ENCODE measurements at places on chromosomes 7 and 10.

DNA sequence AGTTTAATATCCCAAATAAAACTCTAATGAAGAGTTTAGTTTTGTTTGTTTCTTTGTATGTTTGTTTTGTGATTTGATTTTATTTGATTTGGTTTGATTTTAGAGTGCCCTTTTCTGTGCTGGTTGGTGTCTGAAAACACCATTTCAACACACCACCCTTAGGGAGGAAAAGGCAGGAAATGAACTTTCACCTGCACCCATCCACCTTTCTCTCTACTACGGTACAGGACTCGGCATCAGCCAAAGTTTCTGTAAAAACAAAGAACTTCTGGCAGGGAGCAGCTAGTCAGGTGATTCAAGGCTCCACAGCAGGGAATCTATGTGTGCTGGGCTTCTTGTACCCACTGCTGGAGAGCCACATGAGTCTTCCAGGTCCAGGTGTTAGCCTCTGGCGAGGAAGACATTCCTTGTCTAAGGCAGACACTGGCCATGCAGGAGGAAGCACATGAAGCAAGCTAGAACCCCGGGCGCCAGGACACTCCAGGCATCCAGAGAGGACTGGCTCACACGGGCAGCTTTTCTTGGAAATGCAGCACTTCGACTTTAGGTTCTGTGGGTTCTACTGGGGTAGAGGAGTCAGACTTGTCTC is 22.1 kb upstream of the STK17A start:
- DNase-seq: no peak

GRCh38 chr10:113999531-113999930 is 44.1 kb upstream of the ADRB1 start:
- no peak for DNase-seq

DNA sequence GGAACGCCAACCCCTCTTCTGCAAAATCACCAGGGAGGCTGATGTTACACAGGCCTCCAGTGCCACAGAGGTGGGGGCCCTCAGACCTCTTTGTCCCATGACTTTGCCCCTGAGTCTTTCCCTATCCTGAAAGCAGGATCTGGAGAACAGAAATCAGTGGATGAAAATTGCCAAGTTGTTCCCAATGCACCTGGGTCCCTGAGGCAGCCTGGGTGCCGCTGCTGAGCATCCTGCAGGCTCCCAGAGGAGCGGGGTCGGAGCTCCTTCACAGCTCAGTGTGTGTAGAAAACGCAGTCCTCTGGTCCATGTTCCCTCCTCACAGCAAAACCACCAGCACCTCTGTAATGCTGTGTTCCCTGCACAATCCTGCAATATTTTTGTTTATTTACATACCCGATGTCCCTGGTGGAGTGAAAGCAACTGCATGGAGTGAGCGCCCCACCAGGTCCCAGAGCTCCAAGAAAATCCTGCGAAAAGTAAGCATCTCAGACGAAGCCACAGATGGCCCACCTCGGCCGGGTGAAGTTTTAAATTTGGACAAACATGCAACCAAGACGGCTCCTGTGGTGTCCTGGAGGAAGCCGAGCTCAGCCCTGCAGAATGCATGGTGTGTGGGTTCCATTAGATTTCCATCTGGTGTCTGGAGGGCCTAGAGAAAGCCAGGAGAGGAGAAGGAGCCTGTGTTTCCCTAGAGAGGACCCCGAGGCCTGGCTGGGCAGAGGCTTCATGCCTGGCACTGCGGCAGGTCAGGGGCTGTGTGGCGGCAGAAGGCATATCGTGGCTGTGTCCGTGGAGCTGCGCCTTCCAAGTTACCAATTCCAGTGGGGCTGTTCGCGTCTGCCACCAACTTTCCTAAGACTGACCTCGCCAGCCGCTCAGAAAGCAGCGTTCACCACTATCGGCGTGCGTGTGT is 235.2 kb downstream of the WDR37 start:
- DNase-seq: no peak

GRCh38 chr7:101594790-101595189 is 34.3 kb downstream of the MYL10 start:
- DNase-seq: peak; percentile 57

GRCh38 chr10:14481752-14482151 is 151.0 kb upstream of the FRMD4A start:
- DNase-seq: no peak

DNA sequence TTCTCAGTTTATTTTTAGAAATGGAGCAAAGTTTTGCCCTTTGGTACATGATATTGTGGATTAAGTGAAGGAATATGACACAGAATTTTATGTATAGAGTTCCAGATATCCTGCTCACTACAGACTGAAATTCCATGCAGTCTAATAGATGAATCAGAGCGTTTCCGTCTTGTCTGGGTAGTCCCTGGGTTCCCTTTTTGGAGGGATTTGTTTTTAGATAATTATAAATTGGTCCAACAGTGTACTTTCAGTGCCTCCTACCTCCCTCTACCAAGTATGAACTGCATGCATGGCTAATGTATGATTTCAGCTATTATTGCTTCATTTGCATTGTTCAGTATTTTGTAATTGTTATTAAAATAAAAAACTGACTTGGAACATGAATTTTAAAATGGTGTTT is 74.4 kb downstream of the SEPTIN7 start:
- no peak for DNase-seq

DNA sequence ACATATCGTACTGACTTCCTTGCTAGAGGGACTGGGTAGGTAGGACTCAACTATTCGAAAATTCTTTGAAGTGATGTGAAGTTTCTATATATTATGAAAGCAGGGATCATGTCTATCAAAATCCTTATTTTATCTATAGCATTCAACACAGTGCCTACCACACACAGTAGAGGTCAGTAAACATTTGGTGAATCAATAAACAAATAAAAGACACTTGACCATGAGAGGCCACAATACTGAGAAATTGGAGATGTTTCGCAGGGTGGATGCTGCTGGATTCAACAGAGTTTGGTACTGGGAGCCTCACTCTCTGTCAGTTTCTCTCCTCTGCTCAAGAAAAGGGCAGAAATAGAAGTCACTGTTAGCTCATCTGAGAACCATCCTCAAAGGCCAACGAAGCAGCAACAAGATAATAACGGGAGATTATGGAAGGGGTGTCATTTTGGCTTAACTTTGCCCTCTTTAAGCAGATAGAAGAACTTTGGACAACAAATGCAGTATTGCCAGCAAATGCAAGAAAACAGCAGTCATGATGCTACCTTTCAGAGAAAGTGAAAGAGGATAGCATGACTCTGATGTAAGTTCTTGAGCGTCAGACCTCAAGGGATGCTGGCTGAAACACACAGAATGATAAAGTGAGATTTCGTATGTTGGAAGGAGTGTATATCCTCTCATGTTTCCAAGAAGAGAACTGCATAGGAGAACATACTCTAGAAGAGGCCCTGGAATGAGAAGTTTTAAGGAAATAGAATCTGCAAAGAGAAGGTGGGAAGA is 107.6 kb downstream of the SEMA3E start:
- DNase-seq: no peak

DNA sequence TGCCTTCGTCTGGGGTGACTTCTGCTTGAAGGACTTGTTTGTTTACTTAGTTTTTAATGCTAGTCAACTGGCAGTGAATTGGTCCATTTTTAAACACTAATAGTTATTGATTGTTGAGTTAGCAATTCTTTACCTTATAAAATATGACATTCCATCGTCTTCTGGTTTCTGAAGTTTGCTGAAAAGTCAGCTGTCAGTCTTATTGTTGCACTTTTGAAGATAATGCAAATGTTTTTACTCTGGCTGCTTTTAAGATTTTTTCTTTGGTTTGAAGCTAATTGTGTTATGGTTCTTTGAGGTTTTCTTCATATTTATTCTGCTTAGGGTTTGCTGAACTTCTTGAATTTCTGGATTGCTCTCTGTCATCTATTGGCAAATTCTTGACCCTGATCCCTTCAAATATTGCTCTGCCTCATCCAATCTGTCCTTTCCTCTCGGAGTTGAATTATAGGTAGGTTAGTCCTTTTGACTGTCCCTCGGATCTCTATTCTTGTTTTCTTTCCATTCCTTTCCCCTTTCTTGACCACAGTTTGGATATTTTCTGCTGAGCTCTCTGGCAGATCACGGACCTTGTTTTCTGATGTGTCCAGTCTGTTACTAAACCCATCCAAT is 24.2 kb downstream of the MGMT start:
- no peak for DNase-seq

DNA sequence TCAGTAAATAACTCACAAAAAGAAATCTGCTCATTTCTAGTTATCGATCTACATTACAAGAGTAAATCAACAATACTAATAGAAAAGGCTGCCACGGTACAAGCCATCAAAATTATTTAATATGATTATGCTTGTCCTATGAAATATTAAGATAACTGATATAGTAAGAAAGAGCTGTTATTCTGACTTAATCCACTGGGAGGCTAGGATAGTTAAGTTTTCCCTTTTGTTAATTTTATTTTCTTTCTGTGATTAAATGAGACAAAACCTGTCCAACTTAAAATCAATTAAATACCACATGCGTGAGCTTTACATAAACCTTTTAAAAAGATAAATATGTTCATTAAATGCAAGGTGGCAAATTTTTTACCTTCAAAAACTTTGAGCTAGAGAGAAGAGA is 114.8 kb downstream of the LMBR1 start:
- no peak for DNase-seq

GRCh38 chr10:63256009-63256773 is 123.1 kb downstream of the NRBF2 start:
- no peak for DNase-seq

- no peak for DNase-seq
Measured at GRCh38 chr7:101106386-101106785, 20.5 kb upstream of the SERPINE1 start.

GRCh38 chr7:25180946-25181345 is 47.3 kb downstream of the NPVF start:
- DNase-seq: no peak

GRCh38 chr10:35270100-35270499 is 66.2 kb upstream of the CCNY start:
- DNase-seq: no peak

DNA sequence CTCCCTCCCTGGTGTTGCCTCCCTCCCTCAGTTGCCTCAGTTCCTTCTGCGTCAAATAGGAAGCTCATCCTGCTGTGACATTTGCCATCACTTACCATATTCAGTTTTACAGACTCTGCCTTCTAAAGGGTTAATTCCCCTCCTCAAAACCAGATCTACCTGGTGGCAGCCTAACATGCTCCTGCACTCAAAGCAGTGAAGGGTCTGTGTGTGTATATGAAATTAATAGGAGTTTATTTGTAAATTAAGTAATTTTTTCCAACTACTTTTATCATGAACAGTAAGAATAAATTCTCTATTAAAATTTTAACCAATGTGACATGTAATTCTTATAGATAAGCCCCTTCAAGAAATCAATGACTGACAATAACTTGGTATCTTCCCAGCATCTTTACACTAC is 158.6 kb upstream of the INSYN2A start:
- DNase-seq: no peak

DNA sequence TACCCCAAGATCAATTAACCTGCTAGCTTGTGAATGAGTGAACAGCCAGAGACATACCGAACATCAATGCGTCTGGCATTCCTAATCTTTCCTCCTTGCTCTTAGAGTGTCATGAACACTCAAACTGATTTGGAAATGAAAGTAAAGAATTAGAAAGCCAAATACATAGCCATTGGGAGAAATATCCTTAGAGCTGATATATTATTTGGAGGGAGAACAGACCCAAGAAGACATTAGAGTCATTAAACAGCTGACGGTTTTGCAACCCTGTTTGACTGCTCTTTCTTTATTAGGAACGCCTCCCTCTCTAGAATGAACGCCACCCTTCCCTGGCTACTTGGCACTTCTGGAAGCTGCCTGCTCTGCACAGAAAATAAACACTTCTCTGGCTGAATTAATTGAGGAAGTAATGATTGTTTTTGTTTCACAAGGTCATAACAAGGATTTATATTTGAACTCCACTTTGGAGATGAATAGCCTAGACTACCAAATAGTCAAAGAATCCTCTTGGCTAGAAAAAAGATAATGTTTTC is 42.8 kb downstream of the CTTNBP2 start:
- DNase-seq: no peak

DNA sequence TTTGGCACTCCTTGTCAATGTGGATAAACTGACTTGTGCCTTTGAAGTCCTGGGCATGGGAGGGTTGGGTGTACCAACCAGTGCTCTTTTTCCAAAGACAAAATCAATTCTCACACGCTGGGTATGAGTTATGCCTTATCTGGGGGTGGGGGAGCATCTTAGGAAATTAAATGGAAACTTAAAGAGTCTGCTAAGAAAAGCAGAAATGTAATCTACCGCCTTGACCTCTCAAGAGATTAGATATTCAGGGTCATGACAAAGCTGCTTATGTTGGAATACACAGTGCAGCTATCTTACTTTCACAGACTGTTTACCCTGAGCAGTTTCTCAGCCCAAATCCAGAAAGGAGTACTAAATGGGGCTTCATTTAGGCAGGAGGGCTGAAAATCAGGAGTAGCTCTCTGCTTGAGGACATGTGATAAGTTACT is 2.6 kb downstream of the MEST start:
- no peak for DNase-seq

DNA sequence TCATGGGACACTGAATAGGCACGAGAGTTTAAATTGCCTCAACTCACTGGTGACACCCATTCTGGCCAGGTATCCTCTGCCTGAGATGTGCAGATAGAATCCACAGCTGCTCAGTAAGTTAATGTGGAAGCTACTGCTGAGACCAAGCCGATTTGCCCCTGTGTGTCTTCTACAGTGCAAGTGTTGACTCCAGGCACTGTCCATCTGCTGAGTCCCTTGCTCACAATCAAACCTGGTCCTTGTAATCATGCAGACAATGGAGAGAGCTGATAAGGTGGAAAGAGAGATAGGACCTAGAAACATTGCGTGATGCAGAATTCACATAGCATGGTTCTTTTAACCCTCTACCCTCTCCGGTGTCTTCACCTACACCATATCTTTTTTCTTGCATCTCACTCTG is 101.4 kb downstream of the ITGB8 start:
- DNase-seq: no peak

- DNase-seq: peak; percentile 24
Measured at GRCh38 chr7:4135301-4135700, 546.8 kb upstream of the FOXK1 start.

- no peak for DNase-seq
Measured at GRCh38 chr7:37322831-37323230, 125.8 kb downstream of the ELMO1 start.

DNA sequence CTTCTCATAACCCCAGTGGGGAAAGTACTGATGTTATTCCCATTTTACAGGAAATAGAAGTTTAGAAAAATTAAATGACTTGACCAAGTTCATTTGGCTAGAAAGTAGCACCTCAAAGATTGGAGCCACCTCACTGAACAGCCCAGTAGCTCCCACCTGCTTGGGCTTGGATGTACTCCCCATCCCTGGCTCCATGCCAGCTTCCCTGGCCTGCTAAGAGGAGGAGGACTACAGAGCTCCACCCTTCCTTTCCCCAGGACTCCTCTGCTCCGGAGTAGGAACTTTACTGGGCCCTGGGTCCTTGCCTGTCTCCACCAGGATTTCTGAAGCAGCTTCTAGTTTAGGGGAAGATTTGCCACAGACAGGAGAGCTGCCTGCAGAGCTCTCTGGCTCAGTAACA is 3.1 kb downstream of the HPS6 start:
- DNase-seq: no peak

DNA sequence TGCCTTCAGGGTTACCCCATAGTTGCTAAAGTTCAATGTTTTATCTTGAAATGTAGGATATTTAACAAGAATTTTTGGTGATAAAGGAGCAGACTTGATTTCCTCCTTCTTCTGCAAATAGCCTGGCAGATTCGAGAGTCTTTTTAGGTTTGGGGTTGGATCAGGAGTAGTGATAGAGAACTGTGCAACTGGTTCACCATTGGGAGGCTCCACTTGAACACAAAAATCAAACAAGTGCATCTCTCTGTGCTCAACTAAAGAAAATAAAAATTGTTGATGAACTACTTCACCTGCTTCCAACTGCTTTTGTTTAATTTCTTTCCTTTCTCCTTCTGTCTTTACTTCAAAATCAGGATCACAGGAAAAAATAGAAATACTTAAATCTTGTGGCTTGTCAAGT is 58.5 kb downstream of the MACC1 start:
- no peak for DNase-seq

Data from mesenteric fat pad (tissue), 1 donor.